ENCODE measurements at places on chromosomes 2 and 18. TPM values are rescaled to one million over a fixed set of nuclear protein-coding genes. Genes with fewer than 3 reads are reported as not detected.

DNA sequence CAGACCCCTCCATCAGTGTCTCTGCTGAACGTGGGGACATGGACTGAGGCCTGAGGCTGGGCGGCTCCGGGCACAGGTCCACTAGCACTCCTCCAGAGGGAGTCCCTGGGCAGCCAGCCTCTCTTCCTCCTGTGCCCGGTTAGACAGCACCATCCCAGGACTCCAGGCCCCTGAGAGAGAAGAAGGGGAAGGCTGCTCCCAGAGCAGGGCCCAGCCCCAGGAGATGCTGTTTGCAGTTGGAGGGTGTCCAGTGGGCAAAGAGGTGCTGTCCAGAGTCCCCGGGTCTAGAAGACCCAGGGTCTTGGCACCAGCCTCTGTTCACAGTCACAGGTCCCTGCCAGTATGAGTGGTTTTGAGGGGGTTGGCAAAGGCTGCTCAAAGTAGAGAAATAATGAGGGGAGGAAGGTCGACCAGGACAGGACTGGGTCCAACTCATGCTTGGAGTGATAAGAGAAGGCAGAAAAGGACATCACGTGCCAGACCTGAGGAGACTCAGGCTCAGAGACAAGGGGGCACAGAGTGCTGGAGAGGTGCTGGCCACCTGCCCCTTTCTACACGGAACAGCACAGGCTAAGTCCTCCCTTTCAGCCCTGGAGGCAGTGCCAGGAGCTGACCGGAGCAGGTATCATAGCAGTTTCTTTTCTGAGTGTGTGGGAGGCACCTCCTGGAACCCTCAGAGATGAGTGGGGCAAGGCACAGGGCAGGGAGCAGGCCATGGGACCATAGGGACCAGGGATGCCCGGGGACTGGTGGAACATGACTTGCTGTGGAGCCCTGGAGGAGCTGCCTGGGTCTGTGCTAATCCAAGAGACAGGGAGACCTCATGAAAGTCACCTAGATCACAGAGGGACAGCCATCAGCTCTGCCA, 21.1 kb downstream of the CRACDL start:
- no peaks in the 10 kb centered on the region for H3K4me1 ChIP-seq
- H3K4me3 ChIP-seq = no peak overlapping the region
- no peaks in the 10 kb centered on the region for H3K36me3 ChIP-seq
- H3K27ac ChIP-seq = no peak overlapping the region

- DNase-seq = no peak
- no peak overlapping the region for H3K27ac ChIP-seq
- no peaks in the 10 kb centered on the region for H3K27me3 ChIP-seq
- H3K4me3 ChIP-seq = no peak overlapping the region
Observed at GRCh38 chr2:233982421-233983121, 65.4 kb downstream of the TRPM8 start.

DNA sequence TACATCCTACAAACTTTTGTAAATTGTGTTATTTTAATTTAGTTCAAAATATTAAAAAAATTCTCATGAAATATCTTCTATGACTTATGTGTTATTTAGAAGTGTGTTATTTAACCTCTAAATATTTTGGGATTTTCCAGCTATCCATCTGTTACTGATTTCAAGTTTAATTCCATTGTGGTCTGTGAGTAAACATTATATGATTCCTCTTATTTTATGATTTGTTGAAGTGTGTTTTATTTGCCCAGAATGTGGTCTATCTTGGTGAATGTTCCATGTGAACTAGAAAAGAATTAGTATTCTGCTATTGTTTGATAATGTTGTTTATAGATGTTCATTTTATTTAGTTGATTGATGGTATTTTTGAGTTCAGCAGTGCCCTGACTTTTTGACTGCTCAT, 136.0 kb downstream of the ZNF804A start:
- no peaks in the 10 kb centered on the region for H3K27me3 ChIP-seq
- no peak overlapping the region for H3K27ac ChIP-seq

GRCh38 chr2:1837458-1837857, 93.1 kb upstream of the PXDN start:
- no peak overlapping the region for H3K4me3 ChIP-seq
- H3K36me3 ChIP-seq = no peaks in the 10 kb centered on the region
- DNase-seq = no peak
- H3K4me1 ChIP-seq = peaks cover 3% of the 10 kb centered on the region

- no peak overlapping the region for H3K27ac ChIP-seq
- no peaks in the 10 kb centered on the region for H3K27me3 ChIP-seq
- H3K4me3 ChIP-seq = no peak overlapping the region
- no peak for DNase-seq
Observed at GRCh38 chr2:218727502-218728165, 17.0 kb downstream of the TTLL4 start.

GRCh38 chr2:181252262-181253148, 204.7 kb upstream of the ITGA4 start:
- H3K27ac ChIP-seq = no peak overlapping the region
- no peaks in the 10 kb centered on the region for H3K27me3 ChIP-seq
- no peaks in the 10 kb centered on the region for H3K4me1 ChIP-seq
- DNase-seq = no peak
- no peaks in the 10 kb centered on the region for H3K36me3 ChIP-seq
- no peak overlapping the region for H3K4me3 ChIP-seq

The CNTNAP5 gene
- 0.20 TPM for total RNA-seq

The RFTN2 gene
- not detected for total RNA-seq

- H3K4me1 ChIP-seq = no peaks in the 10 kb centered on the region
- DNase-seq = no peak
- H3K27ac ChIP-seq = no peak overlapping the region
Observed at GRCh38 chr2:210839450-210839849, 283.1 kb downstream of the CPS1 start.

The OSBPL6 gene
- 3.6 TPM for total RNA-seq

DNA sequence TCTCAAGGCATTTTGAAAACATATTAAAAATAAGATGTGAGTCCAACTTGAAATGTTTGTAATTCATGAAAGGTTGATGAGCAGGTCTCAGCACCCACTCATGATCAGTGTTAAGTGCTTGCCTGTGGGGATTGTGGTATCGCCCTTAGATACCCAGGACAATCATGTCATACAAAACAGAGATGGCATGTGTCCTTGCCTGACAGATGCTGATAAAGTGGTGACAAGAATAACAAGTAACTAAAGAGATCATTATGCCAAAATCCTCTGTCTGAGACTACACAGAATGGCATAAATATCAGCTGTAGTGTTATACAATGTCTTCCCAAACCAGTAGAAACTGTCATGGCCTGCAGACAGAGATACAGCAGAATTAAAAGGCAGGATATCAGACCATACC, 930.3 kb downstream of the SUCLG1 start:
- H3K27me3 ChIP-seq = no peaks in the 10 kb centered on the region
- DNase-seq = no peak
- H3K4me3 ChIP-seq = no peak overlapping the region
- H3K27ac ChIP-seq = no peak overlapping the region
- no peaks in the 10 kb centered on the region for H3K36me3 ChIP-seq

The KCNG2 gene
- not detected for total RNA-seq

- H3K36me3 ChIP-seq = no peaks in the 10 kb centered on the region
- H3K27me3 ChIP-seq = no peaks in the 10 kb centered on the region
- no peak overlapping the region for H3K4me3 ChIP-seq
Observed at GRCh38 chr2:220969348-220969747, 602.8 kb downstream of the EPHA4 start.

The CD207 gene
- 0.95 TPM for total RNA-seq

GRCh38 chr2:199480966-199481365, 23.2 kb upstream of the SATB2 start:
- H3K4me3 ChIP-seq = no peak overlapping the region
- no peak for DNase-seq
- no peaks in the 10 kb centered on the region for H3K36me3 ChIP-seq
- no peak overlapping the region for H3K27ac ChIP-seq

- no peaks in the 10 kb centered on the region for H3K4me1 ChIP-seq
- no peak overlapping the region for H3K27ac ChIP-seq
- no peaks in the 10 kb centered on the region for H3K27me3 ChIP-seq
- no peaks in the 10 kb centered on the region for H3K36me3 ChIP-seq
- H3K4me3 ChIP-seq = no peak overlapping the region
Observed at GRCh38 chr2:236744281-236744705, 174.7 kb downstream of the ACKR3 start.

GRCh38 chr2:140440815-140441214, 1660.6 kb upstream of the NXPH2 start:
- H3K36me3 ChIP-seq = no peaks in the 10 kb centered on the region
- H3K4me1 ChIP-seq = no peaks in the 10 kb centered on the region
- H3K27ac ChIP-seq = no peak overlapping the region
- no peak for DNase-seq
- no peak overlapping the region for H3K4me3 ChIP-seq

The FBXO15 gene
- not detected for total RNA-seq

The AQP12A gene
- total RNA-seq = not detected

GRCh38 chr2:30514134-30514847, 67.2 kb downstream of the LCLAT1 start:
- no peak overlapping the region for H3K27ac ChIP-seq
- H3K27me3 ChIP-seq = no peaks in the 10 kb centered on the region
- H3K4me1 ChIP-seq = peaks cover 35% of the 10 kb centered on the region
- no peak overlapping the region for H3K4me3 ChIP-seq
- DNase-seq = no peak
- no peaks in the 10 kb centered on the region for H3K36me3 ChIP-seq
